ENCODE measurements at places on chromosomes 5 and 9. TPM values are rescaled to one million over a fixed set of nuclear protein-coding genes. Genes with fewer than 3 reads are reported as not detected.

ARL10 gene
- total RNA-seq, result 16.5 TPM

CCDC180 gene
- total RNA-seq, result 4.5 TPM

TAF1L gene
- not detected for total RNA-seq

PCDHB12 gene
- total RNA-seq, result 0.18 TPM

FOXD4L4 gene
- 0.15 TPM for total RNA-seq

ORM2 gene
- total RNA-seq, result not detected

MELK gene
- total RNA-seq, result 52.1 TPM

MPDZ gene
- total RNA-seq, result 52.3 TPM

SLC46A2 gene
- not detected for total RNA-seq

IRX1 gene
- total RNA-seq, result not detected

TCERG1 gene
- total RNA-seq, result 82.2 TPM

EMB gene
- not detected for total RNA-seq

ST8SIA4 gene
- 25.0 TPM for total RNA-seq

PTGDS gene
- not detected for total RNA-seq

NMUR2 gene
- not detected for total RNA-seq

CCIN gene
- 0.22 TPM for total RNA-seq

TMEM252 gene
- total RNA-seq, result not detected

PCDH1 gene
- total RNA-seq, result 136 TPM

SPATA31C1 gene
- total RNA-seq, result not detected

C9orf153 gene
- total RNA-seq, result 0.66 TPM
